ENCODE measurements at places on chromosomes 6 and 20.

DNA sequence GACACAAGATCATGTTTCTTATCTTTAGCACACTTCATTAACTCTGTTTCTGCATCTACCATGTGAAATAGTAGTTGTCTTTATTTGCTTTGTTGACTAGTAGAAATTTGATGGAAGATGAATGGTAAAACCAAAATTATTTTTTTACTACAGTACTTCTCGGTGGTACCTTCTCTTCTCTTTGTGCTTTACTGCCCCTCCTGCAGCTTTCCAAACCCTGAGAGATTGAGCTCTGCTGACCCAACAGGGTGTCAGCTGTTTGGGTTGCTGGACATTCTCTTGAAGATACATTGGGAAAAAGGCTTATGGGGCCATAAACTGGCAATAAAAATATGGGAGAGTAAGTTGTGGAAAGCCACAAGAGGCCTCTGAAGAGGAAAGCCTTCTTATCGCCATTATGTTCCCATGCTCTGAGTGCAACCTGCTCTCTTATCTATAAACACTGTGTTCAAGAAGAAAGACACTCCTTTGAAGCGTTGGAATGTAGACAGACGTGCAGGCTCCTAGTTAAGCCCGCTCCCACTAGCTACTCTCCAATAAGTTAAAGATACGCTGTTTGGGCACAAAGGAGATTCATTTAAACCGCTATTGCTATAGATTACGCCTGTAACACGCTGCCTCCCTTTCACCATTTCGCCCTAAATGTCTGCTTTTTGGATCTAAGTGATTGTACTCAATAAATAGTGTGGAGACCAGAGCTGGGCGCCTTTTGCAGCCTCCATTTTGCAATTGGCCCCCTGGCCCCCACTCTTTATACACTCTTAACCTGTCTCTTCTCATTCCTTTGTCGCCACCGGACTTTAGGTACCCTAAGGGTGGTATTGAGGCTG is 60.1 kb upstream of the PRSS16 start:
- DNase-seq: no peak

- no peak for DNase-seq
Measured at GRCh38 chr6:13872681-13873080, 52.1 kb upstream of the RNF182 start.

- no peak for DNase-seq
Measured at GRCh38 chr6:82921258-82921657, 144.4 kb downstream of the UBE3D start.

- no peak for DNase-seq
Measured at GRCh38 chr20:61659994-61660346, 405.7 kb downstream of the TAF4 start.

GRCh38 chr6:168229368-168229752 is 90.2 kb downstream of the DACT2 start:
- DNase-seq: no peak

DNA sequence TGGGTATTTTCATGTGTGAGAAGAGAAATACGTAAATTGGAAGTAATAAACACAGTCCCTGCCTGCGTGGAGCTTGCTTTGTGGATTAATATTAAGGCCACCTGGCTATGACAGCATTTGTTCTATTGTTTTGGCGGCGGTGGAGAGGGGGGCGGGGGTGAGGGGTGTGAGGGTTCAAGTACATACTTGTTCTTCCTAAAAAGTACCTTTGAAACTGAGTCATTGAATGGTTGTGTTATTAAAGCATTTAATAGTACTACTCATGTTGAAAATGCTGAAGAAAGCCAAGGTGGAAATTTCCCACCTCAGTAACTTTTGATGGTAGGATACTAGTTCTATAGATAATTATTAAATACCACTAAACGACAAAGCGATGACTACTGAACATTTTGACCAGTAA is 95.0 kb downstream of the FOXC1 start:
- DNase-seq: no peak

DNA sequence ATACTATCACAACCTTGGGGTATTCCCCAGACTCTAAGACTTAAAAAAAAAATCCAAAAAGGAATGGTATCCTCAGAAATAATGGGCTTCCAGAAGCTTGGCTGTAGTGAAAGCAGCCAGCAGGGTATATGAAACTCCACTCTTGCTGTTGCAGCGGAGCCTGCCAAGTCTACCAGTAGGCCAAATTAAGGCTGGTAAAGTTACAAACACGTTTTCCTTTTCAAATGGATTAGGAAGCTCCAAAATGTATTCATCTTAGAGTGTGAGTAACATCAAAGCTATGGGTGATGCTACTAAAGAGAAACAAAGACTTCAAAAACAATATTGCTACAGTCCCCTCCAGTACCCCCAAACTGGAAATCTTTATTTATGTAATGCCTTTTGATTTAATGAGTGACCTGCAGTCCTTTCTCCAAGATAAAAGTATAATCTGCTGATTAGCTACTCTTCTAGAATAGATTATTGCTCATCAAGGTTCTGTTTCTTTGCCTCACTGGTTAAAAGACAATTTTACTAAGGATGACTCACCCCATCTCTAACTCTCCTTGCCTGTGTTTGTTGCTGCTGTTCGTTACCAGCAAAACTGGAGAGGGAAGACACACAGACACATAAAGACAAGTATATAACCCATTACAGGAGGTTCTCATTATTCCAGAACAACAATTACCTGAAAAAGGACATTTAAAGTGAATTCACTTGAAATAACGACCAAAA is 84.9 kb downstream of the BTBD9 start:
- DNase-seq: no peak

DNA sequence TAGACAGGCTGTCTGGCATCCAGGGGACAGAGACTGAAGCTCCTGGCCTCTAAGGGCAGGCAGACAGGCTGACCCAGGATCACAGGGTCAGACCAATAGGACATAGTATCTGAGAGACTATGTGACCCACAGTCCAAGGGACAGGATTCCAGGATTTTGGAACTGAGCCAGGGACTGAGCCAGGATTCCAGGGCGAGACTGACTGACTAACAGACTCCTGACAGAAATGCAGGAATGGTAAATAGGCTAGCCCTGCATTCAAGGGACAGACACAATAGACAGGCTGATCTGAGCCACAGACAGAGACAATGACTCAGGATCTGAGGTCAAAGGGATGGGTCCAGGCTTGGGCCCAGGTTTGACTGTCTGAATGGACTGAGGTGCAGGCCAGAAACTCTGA is 19.8 kb downstream of the XKR7 start:
- no peak for DNase-seq

DNA sequence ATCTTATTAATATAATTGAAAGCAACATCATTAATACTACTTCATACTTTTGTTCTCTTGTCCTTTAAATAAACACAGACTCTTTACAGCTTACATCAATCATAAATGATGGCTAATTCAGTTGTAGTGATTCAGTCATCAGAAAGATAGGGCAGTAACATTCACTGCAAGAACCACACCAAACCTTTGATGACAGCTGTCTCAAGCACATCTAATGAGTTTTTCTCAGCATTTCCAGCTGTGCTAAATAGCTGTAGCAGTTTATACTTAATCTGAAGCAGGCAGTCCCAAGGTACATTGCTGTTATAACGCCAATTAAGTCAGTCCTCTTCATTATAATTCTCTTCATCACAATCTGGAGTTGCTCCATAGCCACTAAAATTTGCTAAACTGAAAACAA is 45.7 kb downstream of the PREP start:
- DNase-seq: no peak

All from central memory CD4-positive, alpha-beta T cell (primary cell).